Suprapubic skin (tissue), 4 donors: ENCODE measurements at places on chromosomes 13 and 19. TPM values are rescaled to one million over a fixed set of nuclear protein-coding genes. Genes with fewer than 3 reads are reported as not detected.

GRCh38 chr19:41934849-41935374 is 6.7 kb upstream of the ERFL start:
- DNase-seq, result no peak

DNA sequence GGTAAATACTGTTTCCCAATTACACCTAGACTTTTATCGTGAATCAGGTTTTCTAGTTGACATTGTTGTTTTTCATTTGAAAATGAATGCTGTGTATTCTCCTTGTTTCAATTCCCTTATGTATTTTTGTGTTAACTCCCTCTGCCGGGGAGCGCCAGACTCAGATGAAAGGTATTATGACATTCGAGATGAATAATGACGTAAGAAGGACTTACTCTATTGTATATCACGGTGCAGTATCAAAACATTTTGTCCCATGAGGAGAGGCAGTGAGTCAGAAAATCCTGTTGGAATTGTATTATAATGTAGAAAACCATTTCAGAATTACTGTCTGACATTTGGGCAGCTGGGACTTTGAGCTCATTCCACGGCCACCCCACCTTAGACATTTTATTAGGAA is 61.6 kb downstream of the LRCH1 start:
- no peak for DNase-seq

DNA sequence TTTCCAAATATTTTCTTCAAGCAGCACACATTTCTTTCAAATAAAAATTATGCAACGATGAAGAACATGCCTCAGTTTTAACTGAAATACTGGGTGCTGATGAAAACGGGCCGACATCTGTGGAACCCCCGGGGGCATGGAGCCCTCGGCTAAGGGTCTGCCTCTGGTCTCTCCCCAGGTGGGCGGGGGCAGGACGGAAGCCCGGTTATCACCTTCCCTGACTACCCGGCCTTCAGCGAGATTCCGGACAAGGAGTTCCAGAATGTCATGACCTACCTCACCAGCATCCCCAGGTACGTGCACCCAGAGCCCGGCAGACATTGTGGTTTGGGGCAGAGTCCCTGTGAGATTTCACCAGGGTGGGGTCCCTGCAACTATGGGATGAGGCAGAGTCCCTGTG is 55.5 kb downstream of the MCF2L start:
- no peak for DNase-seq

GRCh38 chr19:9952276-9952675 is 16.0 kb upstream of the OLFM2 start:
- DNase-seq, result no peak

- DNase-seq, result no peak
Measured at GRCh38 chr13:23754506-23754905, 134.7 kb downstream of the MIPEP start.

DNA sequence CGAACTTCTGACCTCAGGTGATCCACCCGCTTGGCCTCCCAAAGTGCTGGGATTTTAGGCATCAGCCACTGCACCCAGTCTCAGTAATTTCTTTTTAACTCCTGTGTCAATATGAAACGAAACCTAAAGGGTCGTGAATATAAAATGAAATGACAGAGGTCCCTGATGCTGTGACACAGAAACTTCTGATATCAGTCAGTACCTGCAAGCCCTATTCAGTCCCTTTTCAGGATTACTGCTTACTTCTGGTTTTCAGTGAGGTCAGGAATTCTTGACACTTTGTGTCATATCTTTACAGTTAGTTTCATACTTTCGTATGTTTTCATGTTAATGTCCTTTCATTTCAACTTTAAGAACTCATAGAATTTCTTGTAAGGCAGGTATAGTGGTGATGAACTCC is 58.7 kb downstream of the RNF17 start:
- no peak for DNase-seq

DNA sequence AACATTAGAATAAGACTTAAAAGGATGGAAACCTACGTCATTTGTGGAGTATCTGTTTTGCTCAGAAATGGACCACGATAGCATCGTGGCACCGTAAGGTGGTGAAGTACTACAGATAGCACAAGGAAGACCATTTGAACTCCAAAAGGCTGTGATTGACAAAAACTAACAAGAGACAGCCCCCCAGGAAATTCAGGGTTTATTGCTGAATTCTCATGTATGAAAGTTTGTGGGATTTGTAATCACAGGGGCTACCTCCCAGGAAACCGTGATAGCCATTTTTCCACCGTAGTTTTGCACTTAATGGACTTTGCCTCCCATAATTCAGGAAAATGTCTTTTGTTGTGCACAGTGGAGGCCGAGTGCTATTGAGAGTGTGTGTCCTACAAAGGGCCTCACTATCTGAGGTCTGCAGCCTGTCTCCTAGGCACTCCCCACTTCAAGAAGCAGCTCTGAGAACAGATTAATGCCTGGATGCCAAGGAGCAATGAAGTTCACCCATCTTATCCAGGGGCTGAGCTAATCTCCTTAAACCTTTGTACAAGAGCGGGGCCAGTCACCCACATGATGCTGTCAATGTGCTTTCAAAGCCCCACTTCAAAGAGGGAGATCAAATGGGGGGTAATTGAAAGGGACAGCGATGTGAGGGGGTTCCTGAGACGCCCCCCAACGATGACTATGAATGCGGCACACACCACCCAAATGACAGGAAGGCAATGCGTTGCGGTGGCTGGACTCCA is 182.6 kb downstream of the COL4A1 start:
- no peak for DNase-seq

Gene ATP4B
- total RNA-seq, result not detected
